ENCODE measurements at places on chromosomes 16 and 17.

- DNase-seq = no peak
These were observed at the start of gene MPO for GRCh38 chr17:58280480-58281217. MPO (minus strand) TSS chr17:58280935; CDS start chr17:58280758, 177 bp downstream.

DNA sequence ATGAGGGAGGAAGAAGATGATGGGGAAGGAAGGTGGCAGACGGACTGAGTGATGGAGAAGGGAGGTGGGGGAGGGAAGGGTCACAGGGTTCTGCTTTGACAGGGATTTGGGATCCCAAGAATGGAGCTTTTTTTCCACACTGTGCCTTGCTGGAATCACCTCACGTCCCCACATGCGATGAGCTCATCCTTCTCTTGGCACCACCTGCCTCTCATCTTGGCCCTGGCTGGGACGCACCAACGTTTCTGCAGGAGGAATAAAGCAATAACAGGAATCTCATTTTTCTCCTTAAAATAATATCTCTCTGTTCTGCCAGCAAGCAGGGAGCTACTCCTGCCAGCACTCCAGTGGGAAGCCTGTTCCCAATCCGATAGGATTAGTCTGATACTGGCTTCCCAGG is 47.8 kb downstream of the MEOX1 start:
- DNase-seq = no peak

DNA sequence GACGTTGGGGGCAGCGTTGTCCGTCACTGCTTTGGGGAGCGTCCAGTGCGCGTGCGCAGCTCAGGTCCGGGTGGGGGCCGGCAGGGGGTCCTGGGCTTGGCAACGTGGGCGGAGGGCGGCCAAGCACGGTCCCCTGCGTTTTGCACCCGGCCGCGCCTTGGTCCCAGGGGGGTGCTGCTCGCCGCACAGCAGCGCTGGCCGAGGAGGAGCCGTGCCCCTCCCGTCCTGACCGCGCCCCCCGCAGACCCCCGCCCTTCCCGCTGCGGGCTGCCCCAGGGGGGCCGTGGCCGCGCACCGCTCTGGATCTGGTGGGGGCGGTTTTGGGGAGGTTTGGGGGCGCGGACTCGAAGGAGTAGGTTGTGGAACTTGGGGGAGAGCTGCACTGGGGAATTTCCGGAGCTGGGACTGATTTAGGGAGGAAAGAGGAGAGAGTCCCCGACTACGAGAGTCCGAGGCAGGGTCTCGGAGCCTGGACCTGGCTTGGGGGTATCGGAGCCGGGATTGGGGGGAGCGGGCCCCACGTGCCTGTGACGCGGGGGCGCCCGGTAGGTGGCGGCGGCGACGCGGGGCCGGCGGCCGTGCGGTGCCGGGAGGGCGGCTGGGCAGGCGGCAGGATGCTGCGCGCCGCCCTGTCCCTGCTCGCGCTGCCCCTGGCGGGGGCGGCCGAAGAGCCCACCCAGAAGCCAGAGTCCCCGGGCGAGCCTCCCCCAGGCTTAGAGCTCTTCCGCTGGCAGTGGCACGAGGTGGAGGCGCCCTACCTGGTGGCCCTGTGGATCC is at the start of gene SLC9A5:
TSS of gene SLC9A5 (plus strand) at position 579 of the 777 bp plus-strand sequence. CDS start at position 615, 36 bp downstream.
- DNase-seq = no peak

GRCh38 chr16:81578636-81579413 is 134.2 kb downstream of the CMIP start:
- no peak for DNase-seq

DNA sequence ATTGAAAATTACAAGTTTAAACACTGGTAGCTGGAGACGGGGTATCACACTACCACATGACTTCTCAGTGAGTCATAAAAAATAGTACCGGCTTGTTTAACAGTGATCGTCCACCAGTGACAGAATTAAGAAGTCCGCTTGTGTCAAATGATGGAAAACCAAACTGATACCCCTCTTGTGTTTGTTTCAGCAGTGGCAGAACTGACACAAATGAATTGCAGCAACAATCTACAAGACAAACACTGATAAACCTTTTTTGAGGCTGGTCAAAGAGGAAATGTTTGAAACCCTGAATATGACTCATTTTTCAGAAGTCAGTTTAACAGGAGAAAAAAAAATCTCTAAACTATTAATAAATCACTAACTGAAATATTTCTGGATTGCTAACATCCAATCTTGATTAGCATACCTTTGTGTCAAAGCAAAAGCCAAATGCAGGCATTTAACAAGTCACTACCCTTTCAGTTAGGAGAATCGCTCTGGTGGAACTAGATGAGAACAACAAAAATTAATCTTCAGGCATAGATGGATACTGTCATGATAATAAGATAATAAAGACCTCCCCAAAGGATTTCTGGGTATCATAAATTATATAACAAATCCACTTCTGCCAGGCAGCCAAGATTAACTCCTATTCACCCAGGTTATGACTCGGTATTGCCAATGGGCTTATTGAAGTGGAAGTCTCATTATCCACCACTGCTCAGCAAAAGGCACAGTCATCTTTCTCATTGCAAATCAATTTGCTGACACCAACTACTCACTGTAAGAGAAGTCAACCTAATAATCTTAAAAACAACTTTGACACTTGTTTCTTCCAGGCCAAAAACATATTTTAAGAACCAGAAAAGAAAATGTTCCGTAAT is 20.8 kb downstream of the DCUN1D3 start:
- no peak for DNase-seq

DNA sequence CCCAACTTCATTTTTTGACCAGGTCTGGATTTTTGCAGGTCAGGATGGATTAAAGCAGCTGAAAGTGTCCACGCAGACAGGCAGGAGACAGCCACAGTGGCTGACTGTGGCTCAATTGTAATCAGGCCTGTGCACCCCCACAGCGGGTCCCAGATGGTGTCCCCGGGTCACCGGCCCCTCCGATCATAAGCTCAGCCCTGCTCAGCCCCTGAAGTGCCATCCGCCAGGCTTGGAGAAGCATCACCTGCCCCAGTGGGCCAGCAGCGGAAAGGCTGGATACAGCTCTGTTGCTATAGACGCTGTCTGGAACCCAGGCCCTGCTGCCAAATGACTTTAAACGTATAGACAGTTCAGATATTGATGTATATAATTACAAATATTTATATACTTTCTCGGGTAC is 60.6 kb downstream of the RPH3AL start:
- DNase-seq = no peak

GRCh38 chr16:67312719-67313118 is 13.8 kb downstream of the KCTD19 start:
- no peak for DNase-seq

DNA sequence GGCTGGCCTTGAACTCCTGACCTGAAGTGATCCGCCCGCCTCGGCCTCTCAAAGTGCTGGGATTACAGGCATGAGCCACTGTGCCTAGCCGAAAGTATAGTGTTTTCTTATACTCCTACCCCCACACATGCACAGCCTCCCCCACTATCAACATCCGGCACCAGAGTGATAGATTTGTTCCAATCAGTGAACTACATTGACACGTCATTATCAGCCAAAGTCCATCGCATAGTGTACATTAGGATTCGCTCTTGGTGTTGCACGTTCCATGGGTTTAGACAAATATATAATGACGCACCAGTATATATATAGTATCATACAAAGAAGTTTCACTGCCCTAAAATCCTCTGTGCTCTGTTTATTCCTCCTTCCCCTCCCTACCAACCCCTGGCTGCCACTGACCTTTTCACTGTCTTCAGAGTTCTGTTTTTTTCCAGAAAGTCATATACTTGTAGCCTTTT is 11.9 kb upstream of the TM4SF5 start:
- no peak for DNase-seq

DNA sequence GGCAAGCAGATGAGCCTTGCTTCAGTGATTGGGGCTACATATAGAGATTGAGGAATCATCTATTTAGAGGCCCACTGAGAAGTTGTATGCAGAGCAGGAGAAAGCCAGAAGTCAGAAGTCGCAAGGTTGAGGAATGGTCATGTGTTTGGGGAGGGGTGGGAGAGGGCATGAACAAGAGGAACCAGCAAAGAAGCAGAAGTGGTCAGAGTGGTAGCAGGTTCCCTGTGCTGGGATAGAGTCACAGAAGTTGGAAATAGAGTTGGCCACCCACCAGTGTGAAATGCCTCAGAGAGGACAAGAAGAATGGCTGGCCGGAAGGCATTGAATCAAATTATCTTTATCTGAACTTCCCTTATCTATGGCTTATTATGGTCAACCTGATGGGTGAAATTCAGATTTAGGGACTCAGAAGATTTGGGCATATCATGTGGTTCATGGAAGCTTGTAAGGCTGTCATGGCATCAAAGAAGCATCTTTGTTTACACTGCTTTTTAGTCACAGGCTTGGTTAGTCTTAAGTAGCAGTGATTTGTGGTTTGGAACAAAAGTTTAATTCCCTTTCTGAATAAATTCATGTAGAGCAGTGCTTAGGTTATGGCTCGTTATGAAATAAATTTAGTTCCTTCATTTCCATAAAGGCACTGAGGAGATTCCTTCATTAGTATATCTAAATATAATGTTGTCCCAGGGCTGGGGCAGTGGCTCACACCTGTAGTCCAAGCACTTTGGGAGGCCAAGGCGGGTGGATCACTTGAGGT is 19.7 kb downstream of the MAP3K3 start:
- DNase-seq = no peak

GRCh38 chr17:67227488-67227887 is 17.5 kb downstream of the HELZ start:
- no peak for DNase-seq

- no peak for DNase-seq
These were observed 13.3 kb upstream of the RFWD3 start for GRCh38 chr16:74679983-74680382.

GRCh38 chr16:12708266-12708665 is 95.4 kb downstream of the CPPED1 start:
- DNase-seq = no peak

GRCh38 chr17:33751702-33752065 is 458.6 kb upstream of the ASIC2 start:
- DNase-seq = no peak

DNA sequence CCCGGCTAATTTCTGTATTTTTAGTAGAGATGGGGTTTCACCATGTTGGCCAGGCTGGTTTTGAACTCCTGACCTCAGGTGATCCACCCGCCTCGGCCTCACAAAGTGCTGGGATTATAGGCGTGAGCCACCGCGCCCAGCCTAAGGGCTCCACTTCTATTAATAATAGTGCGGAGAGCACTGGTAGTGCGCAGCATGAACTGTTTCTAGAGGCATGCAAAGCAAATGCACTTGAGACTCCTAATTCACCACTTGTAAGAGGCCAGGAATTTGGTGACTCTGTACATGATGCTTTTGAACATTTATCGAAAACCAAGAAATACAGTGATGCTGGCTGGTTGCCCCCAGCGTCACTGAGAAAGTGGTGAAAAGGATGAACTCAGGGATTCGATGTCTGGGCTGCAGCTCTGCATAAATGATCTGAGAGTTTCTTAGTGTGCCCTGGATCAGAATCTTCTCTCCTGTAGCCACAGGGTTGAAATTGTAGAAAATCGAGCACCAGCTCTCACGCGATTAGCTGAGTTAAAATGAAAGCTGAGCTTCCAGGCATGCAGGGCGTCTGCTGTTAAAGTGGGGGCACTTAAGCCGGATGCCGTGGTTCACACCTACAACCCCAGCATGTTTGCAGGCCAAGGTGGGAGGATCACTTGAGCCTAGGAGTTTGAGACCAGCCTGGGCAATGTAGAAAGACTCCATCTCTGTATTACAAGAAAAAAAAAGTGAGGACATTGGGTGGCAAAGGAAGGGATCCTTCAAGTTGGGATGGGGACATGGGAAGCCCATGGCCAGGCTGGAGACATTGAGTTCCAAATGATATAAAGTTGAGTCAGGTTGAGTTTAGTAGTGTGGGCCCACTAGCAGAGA is 4.8 kb downstream of the RNF213 start:
- no peak for DNase-seq

GRCh38 chr17:82544431-82545070 is 25.0 kb downstream of the FOXK2 start:
- DNase-seq = no peak

GRCh38 chr17:57879437-57880085 is 29.7 kb upstream of the MRPS23 start:
- DNase-seq = no peak

DNA sequence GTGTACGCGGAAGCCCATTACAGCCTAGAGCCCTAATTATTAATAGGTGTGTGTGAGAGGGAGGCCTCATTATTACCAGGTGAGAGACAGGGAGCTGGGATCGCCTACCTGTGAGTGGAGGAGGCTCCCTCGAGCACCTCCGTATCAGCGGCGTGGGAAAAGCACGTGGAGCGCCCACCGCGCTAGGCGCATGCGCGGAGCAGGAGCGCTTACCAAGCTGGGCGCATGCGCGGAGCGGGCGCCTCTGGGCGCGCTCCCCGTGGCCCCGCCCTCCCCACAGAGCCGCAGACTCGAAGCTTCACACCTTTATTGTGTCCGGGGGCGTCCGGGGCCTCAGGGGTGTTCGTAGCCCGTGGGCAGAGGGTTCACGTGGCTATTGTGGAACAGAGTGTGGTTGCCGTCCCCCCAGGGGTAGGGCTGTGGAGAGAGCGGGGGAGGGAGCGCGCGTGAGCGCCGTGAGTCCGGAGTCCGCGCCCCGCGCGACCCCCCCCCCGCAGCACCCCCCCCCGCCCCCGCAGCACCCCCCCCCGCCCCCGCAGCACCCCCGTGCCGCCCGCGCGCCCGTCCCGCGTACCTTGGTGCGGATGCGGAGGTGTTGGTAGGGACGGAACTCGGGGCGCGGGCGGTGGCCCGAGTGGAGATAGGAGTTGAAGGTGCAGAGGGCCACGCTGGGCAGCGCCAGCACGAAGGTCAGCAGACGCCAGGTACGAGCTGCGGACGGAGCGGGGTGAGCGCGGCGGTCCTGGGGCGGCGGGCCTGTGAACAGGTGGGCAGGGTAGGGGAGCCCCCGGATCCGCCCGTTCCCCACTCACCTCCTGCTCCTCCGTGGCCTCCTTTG is 500 bp downstream of the COX6A2 start:
- no peak for DNase-seq

GRCh38 chr16:626787-627453 is 3.9 kb upstream of the WFIKKN1 start:
- DNase-seq = no peak

GRCh38 chr17:50596191-50597037 is 35.9 kb downstream of the CACNA1G start:
- no peak for DNase-seq

DNA sequence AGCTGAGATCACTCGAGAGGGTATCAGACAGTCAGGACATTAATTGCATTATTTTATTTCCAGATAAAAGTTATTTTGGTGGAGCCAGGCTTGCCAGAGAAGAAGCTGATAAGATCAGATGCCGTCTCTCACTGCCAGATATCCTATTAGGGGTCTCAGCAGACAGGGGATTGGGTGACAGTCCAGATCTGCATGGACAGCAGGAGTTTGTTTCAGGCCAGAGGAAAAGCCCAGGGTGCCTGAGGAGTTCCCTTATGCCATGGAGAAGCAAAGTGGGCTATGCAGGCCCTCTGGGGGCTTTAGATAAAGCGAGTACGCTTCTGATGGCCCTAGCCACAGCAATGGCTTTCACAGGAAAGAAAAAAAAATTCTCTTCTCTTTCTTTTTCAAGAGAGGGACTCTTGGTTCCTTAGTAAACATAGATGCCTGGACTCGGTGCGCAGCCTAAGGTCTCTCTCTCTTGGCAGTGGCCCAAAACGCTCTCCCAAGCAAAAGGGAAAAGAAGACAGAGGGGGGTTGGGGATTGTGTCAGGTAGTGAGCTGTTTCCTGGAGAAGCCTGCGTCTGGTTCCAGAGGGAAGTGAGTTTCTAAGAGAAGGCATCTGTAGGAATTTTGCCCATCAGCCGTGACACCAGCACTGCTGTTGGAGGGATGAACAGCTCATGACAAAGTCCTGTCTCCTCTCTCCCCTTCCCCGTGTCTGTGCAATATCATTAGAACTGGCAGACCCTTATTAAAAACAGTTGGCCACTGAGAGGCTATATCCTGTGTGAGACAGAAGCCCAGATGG is 166.3 kb upstream of the FOXF1 start:
- no peak for DNase-seq

Data from hematopoietic multipotent progenitor cell treated with erythropoietin and hydrocortisone succinate and interleukin-3 and kit ligand, for 17 days (in vitro differentiated cells).